ENCODE measurements at places on chromosomes 6 and 20.

DNA sequence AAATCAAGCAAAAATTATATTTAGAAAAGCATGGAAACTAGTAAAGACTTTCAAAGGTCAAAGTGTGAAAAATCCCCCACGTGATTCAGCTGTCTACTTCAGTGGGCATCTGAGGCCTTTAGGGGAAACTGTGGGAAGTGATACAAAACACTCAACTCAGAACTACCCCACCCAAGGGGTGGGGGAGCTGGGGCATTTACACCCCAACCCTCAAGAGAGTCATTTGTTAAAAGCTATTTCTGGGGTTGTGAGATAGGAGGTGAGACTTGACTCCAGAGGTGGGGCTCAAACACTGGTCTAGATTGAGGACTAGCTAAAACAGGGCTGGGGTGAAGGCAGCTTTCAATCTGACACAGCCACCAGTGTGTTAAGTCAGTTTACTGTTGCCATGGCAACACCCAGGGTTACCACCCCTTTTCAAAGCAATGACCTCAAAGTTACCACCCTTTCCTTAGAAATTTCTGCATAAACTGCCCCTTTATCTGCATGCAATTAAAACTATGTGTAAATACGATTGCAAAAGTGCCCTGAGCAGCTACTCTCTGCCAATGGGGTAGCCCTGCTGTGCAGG is 9.9 kb upstream of the GTSF1L start:
- DNase-seq, result no peak

- no peak for DNase-seq
Observed at GRCh38 chr6:35202066-35202546, 11.7 kb upstream of the SCUBE3 start.

- no peak for DNase-seq
Observed at GRCh38 chr20:39080326-39080725, 118.2 kb downstream of the DHX35 start.

GRCh38 chr6:4358414-4359107 is 223.2 kb upstream of the ECI2 start:
- no peak for DNase-seq
